Right ventricle myocardium inferior (tissue), 1 donor: ENCODE measurements at places on chromosomes 3 and 15. TPM values are rescaled to one million over a fixed set of nuclear protein-coding genes. Genes with fewer than 3 reads are reported as not detected.

CCDC174 gene
- total RNA-seq = 9.7 TPM

IL20RB gene
- total RNA-seq = 0.43 TPM

DNA sequence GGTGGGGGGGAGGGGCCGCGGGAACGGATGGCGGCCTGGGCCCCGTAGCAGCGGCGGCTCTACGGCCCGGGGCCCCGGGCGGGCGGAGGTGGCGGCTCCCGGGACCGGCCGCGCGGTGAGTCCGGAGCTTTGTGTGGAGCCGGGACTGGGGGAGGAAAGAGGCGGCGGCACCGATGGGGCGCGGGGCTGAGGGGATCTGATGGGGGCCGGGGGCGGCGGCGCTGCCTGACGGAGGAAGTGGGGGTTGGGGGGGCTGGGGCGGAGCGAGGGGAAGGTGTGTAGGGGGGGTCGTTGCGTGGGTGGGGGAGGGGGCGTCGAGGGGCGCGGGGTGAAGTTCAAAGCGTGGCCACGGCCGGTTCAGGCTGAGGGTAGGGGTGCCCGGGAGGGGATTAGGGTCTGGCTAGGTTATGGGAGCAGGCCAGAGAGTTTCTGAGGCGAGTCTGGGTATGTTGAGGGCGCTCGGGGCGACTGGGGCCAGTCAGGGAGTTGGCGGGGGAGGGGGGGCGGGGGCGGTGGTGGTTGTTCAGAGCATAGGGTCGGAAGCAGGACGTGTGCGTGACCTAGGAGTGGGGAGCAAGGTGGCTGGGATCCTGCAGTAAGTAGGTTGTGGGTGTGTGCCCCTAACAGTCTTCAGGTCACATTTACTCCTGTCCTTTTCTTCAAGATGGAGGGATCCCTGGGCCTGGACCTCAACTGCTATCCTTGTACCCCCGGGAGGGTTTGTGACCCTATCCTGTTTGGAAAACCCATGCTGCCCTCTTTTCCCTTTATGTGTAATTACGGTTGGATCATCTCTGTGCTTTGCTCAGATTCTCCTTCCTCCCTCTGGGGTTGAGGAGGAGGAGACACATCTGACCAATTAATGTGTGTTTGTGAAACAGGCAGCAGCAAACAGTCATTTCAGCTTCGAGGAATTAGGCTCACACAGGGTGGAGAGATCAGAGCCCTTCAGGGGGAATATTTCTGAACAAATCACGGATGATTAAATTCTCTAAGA, 644 bp downstream of the ZNF609 start:
- DNase-seq = peak; percentile 74

DNA sequence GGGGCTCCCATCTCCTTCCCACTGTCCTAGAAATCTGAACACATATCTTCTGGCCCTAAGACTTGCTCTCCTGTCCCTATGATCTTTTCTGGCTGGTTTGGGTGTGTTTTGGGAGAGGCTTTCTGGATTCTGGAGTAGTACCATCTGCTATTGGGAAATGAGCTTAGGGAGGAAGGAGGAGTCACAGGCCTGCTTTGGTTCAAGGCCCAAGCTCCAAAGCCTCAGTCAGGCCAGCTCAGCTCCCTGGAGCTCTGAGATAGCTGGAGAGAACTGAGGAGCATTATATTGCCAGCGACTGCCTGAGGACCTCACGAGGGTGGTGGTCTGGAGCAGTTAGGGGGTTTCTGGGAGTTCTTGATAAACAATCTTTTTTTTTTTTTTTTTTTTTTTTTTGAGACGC, 18.7 kb downstream of the RASGRF1 start:
- DNase-seq = no peak

DNA sequence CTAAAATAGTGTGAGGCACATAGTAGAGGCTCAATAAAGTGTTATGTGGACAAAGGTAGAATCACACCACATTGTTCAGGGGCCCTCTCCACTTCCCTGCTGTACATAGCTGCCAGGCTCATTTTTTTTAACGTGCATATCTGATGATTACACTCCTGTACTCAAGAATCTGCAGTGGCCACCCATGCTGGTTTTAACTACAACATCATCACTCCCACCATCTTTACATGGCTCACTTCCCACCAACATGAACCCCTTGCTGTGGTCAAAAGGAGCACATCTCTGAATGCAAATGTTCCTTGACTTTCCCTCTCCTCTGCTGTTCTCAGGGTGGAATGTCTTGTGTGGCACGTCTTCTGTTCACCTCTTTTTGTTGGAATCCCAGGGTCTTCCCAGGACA, 76.7 kb downstream of the FEM1B start:
- DNase-seq = no peak
